ENCODE measurements at places on chromosomes 1 and 21.

DNA sequence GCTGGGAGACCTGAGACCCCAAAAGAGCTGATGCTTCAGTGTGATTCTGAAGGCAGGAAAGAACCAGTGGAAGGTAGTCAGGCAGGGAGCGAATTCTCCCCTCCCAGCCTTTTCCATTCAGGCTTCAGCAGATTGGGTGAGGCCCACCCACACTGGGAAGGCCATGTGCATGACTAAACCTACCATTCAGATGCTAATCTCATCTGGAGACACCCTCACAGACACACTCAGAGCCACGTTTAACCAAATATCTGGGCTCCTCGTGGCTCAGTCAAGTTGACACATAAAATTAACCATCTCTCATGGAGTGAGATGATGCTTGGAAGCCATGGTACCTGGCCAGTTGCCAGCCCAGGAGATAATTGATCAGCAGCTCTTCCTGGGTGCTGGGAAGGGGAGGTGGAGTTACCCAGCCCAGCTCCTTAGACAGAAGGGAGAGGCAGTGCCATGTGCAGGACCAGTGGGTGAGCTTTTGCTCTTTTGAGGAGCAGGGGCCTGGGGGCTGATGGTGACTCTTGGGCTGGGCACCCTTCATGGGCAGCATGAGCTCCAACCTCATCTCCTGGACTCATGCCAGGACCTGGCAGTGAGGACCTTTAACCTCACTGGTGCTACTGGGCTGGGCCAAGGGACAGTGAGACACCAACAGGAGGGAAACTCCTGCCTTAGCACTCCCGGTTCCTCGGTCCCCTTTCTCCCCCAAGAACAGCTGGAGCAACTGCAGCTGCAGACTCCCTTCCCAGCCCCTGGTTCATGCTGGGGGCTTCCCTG is 89.0 kb upstream of the ACTL8 start:
- no peak for DNase-seq

GRCh38 chr21:43794311-43794710 is 4.9 kb downstream of the RRP1 start:
- no peak for DNase-seq

GRCh38 chr1:36342426-36343185 is 19.2 kb upstream of the EVA1B start:
- no peak for DNase-seq

GRCh38 chr1:188906921-188907641 is 1570.6 kb downstream of the BRINP3 start:
- DNase-seq = no peak

- no peak for DNase-seq
These were observed 8.3 kb upstream of the C1orf167 start for GRCh38 chr1:11753555-11754208.

DNA sequence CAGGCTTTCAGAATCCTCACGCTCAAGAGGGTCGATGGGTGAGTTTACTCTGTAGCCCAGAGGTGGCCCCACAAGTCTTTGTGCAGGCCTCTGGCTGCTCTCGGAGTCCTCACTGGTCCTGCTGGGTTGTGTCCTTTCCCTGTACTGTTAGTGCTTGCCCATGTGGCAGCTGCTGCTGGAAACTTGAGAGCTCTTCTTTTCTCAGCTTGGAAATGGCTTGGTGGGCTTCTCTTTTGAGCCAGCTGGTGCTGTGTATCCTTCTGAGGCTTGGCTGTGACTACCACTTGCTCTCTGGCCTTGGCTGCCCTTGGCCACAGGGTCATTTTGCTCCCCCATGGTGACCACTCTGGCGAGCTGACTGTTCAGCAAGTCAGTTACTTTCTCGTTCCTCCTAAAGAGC is 82.2 kb upstream of the LMO4 start:
- no peak for DNase-seq

- no peak for DNase-seq
These were observed 406 bp downstream of the KIAA0040 start for GRCh38 chr1:175192111-175192629.

- no peak for DNase-seq
These were observed 362.7 kb upstream of the B3GALT2 start for GRCh38 chr1:193549081-193549480.

GRCh38 chr1:162722036-162722435 is 68.5 kb upstream of the HSD17B7 start:
- no peak for DNase-seq

- no peak for DNase-seq
These were observed 55.2 kb downstream of the FGGY start for GRCh38 chr1:59352065-59352464.
